ENCODE measurements at places on chromosomes 7 and 10.

DNA sequence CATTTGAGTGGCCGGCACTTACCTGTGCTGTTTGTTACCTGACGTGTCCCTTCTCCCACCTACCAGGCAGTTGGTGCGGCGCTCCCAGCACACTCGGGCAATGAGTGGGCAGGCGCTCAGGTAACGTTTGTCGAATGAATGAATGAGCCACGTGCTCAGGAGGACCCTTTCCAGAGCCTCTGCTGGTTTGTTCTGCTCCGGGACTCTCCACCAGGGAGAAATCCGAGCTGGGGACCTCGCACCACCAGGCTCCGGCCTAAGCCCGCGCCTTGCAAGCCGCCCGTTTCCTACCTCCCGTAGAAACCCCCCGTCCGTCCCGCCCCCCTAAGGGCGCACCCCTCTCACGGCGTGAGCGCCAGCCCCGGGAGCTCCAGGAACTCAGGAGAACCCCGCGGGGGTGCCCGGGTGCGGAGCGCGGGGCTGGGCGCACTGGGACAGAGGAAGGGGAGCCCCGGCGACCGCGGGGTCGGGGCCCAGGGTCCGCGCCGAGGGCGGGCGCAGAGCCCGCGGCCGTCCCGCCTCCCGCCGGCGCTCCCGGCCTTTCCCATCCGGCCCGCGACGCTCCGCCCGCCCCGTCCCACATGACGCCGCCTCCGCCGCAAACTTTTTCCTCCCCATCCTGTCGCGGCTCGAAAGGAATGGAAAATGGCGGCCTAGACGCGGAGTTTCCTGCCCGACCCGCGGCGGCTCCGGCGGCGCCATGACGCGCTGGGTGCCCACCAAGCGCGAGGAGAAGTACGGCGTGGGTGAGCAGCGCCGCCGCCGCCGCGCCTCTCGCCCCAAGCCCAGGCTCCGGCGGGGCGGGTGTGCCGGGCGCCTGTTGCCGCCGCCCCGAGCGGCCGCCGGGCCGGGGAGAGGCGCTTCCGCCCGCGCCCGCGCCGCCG lies at the start of gene DOCK1:
Gene DOCK1, plus strand, starts transcription at position 611 of the 884 bp plus-strand sequence. Its CDS starts 90 bp downstream, at position 701.
- DNase-seq: no peak

DNA sequence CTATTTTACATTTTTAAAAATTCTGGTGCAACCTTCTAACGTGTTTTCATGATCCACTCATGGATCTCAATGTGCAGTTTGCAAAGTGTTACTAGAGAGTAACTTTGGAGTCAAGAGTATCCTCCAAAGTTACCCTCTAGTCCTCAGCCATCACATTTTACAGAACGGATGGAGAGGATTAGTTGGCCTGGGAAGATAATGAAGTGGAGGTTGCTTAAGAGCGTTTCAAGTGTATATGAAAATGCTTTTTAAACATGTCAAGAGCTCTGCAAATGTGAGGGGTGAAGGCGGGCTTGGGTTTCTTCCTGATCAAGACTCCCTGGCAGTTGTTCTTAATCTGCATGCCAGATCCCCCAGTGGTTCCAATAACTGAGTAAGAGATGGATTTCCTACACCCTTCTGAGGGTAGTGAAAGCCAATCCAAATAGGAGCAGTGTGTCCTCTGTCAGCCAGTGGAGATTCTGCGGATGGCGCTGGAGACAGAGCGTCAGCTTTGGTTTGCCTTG lies 299.4 kb upstream of the NPVF start:
- no peak for DNase-seq

GRCh38 chr7:151866028-151866427 lies 10.9 kb downstream of the PRKAG2 start:
- DNase-seq: no peak

- no peak for DNase-seq
These were observed 32.7 kb downstream of the FOXL3 start for GRCh38 chr7:322708-323111.

- no peak for DNase-seq
These were observed 209.1 kb upstream of the VWC2 start for GRCh38 chr7:49564379-49564714.

GRCh38 chr7:156984174-156984891 lies 26.1 kb downstream of the MNX1 start:
- DNase-seq: no peak

DNA sequence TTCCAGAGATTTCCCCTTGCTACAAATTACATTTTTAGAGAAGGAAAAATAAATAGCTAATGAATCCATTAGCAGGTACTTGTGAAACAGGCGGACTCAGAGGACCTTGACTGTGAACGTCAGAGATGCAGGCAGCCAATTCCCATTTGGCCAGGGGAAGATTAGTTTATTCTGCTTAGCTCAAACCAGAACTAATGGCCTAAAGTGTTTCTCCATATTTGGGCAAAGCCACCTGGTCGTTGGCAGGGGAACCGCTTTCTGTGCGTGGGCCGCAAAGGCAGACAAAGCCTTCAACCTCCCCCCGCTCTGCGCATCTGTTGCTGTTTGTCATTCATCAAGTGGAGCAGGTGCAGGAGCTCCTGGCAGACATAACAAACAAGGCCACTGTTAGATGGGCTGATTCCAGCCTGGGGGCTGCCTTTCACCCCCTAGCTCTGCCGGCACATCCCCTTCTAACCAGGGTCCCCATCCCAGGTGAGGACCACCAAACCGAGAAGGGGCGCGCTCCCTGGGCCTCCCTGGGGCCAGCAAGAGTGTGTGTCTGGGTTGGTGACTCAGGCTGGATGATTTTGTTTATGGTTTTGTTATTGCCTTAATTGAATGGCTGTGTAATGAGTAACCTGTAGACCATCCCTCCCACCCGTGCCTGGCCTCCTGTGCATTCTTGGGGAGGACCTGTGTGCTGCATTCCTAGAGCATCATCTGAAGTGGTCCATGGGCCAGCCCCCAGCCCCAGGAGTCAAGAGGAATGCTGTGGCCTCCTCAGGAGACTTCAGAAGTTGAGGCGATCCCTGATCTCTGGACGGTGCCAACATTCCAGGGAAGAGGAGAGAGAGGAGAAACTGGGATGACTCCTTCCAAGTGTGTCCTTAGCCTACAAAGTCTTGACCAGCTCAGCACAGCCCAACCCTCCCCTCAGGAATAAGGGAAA lies 14.5 kb upstream of the CPA1 start:
- DNase-seq: peak; percentile 100

GRCh38 chr10:4343873-4344272 lies 482.1 kb upstream of the AKR1E2 start:
- DNase-seq: no peak

DNA sequence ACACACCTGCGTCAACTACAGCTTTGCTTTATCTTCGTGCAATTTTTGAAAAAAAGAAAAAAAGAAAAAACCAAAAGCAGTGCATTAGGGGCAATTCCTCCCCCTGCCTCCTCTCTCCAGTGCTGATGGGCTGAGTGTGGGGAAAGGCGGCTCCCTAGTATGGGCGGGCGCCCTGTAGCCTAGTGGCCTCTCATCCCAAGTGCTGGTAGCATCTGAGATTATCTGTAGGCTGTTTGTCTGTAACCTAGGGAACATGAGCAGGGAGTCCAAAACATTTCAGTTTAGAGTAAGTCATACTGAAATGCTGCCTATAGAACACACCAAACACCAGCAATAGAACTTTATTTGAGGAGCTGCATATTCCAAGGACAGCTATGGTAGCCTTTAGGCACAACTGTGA lies 24.6 kb upstream of the BAMBI start:
- no peak for DNase-seq

DNA sequence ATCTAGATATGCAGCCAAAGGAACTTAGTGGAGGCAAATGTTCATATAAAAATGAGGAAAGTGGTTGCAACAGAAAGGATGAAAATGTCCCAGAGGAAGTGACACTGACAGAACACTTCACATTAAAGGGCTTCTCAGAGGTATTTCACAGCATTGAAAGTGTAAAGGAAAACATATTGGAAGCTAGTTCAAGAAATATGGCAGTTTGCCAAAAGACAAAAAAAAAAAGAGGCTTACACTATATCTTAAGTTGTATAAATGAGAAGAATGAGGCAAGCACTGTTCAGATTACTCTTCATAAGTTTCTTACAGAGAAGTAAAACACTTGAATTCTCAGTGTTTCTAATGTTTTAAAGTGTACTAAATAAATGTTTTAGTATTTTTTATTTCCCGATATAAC lies 20.1 kb downstream of the RUNDC3B start:
- no peak for DNase-seq

DNA sequence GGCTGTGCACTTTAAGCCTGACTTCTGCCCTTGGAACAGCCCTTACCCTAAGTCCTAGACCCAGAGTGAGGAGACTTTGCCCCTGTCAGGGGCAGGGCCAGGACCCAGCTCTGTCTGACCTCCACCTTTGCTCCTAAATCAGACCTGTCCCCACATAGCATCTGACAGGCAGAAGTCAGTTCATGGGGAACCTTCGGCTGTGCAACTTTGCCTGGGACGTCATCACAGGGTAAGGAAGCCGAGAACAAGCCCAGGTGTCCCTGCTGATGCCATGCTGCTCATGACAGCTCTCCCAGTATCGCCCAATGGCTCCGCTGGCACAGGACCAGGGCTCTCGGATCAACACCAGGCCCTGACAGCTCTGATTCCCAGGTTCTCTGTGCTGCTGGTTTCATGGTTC lies 55.4 kb downstream of the TNS3 start:
- no peak for DNase-seq

- no peak for DNase-seq
These were observed 151.6 kb upstream of the SLC26A5 start for GRCh38 chr7:103597606-103598005.

- DNase-seq: no peak
These were observed 35.2 kb upstream of the GDF10 start for GRCh38 chr10:47264797-47265281.

DNA sequence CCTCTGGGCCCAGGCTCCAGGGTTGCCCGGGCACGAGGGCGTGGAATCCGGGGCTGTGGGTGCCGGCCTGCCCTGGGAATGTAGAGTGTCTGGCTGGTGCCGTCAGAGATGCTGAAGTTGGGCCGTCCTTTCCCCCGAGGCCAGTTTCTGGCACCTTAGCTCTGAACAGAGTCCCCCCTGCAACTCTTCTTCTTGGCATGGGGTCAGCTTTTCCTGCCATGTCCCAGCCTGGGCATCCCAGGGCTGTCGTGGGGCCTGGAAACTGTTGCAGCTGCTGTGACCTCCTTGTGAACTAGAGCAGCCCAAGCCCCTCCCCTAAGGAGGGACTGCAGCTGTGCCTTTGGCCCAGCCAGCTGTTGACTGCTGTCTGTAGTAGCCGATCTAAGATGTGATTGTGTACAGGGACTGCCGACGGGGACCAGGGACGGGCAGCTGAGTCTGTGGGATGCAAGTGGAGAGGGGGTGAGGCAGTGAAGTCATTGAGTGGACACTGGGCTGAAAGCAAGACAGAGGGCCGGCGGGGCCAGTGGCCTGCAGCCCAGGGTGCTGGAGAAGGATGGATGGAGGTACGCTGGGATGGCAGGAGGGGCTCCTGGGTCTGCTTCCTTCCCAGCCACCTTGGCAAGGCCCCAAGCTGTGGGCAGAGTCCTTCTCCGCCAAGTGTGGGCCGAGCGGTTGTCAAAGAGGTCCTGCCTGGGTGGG lies 35.8 kb downstream of the GBX1 start:
- no peak for DNase-seq

- DNase-seq: no peak
These were observed 291.5 kb upstream of the IGFBP3 start for GRCh38 chr7:46212425-46213153.

GRCh38 chr7:17411922-17412321 lies 113.5 kb downstream of the AHR start:
- DNase-seq: no peak

DNA sequence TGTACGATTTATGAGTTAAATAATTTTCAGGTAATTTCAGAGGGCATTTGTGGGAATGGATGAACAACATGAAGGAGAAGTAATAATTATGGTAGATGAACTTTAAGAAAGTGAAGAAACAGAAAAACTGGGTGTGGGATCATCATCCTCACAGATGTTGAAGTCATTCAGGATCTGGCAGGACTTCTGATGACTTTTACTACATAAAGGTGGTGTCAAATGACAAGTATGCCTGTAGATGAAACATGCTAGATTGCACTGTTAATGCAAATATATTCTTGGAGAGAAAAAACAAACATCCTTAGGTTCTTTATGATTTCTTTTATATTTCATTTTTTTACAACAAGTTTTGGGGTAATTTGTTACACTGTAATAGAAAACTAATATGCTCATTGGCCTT lies 230.2 kb downstream of the PCLO start:
- no peak for DNase-seq

DNA sequence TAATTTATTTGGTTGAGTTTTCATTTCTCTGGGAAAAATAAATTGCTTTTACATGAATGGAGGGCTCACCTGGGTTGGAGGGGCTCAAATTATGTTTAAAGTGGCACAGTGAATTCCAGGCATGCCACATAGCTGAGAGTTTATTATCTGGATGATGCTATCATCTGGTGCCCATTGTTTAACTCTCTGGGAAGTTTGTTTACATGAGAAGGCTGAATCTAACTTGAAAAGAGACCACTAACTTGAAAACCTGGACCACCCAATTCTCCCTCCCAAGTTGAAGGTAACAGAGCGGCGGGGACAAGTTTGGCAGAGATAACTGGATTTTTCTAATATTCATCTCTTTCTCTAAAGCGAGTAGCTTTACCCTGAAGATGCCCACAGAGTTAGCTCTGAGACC lies 321.5 kb upstream of the GHITM start:
- no peak for DNase-seq

GRCh38 chr7:55237156-55237893 lies 127.8 kb upstream of the LANCL2 start:
- DNase-seq: no peak

DNA sequence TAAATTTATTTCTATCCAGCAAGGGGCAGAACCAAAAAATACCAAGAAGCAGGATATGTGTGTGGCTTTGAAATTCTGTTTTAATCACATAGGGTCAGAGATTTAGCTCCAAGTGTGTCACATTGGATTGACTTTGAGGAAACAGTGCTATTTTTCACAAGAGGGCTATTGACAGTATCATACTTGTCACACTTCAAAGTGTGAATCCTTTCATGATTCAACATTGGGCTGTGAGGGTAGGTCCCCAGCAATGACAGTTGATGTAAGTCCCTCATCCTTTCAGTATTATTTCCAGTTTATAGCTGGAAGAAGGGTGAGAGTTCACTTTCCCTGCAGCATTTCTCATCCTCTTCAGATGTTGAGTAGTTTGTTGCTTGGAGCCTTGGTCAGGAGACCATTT lies 7.4 kb downstream of the CCNY start:
- DNase-seq: no peak

DNA sequence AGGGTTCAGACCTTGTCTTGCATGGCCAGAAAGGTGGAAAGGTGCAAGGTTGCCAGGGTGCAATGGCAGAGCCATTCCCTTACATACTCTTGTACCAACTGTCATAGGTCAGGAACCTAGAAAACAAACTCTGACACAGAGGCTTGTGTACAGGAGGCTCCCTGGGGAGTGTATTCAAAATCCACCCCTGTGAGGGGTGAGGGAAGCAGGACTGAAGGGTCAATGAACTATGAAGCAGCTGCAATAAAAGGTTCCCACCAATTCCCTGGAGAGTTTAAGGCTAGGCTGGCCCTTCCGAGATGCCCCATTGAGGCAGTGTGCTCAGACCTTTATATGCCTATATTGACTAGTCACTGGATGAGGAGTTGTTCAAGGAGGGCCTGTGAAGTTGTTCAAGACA lies 13.9 kb upstream of the CUZD1 start:
- DNase-seq: no peak

GRCh38 chr10:60627778-60628748 lies 150.2 kb upstream of the CDK1 start:
- DNase-seq: no peak

Data from NCI-H2029 (cell line).